T-helper 1 cell (primary cell): ENCODE measurements at places on chromosomes 7 and 10.

DNA sequence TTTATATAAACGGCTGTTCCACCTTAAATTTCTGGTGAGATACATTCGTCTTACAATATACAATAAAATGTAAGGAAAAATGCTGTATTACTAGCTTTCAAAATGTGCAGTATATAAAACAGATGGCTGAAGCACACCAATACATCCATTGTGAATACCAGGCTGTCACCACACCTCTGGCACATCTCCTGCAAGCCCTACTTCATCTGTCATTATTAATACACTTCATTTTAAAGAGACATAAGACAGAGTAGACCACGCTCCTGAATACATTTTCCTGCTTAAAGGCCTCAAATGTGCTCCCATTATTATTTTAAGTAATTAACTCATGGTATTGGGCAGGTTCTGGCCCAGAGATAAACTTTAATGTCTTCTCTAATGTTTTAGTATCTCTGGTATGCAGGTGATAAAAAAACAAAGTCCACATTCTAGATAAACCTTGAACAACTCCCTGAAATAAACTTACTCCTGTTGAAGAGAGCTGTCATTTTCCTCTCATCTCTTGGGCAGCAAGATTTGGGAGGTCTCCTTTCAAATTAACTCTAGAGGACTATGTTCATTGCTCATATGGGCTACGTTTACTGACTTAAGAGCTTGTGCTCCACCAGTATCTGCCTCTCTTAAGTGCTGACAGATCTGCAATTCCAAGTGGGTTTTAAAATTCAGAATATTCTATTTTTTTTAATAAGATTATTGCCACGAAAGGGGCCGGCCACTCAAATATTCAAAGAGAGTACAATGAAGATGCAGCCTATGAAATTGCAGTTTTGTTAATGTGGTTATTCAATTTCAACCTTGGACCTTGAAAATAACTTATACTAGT, 396.5 kb upstream of the SEMA3D start:
- DNase-seq, result no peak

- no peak for DNase-seq
Measured at GRCh38 chr7:92705831-92706230, 115.6 kb upstream of the FAM133B start.

GRCh38 chr7:70836279-70836678, 295.7 kb upstream of the GALNT17 start:
- DNase-seq, result no peak

GRCh38 chr7:149102666-149103065, 12.1 kb upstream of the ZNF786 start:
- no peak for DNase-seq

DNA sequence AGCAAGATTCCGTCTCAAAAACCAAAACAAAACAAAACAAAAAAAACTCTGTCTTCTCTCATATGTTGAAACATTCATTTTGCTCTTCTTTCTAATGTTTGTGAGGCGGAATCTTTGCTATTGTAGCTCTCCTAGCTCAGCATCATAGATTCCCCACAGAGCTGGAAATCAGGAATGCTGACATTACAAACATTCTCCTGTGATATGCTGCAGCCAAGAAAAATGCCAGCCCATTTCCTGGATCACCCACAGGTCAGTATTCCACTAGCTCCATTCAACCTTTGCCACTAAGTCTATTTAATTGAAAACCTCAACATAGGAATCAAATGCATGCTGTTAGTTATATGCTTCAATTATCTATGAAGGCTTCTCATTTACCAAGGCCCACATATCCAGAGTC, 186.3 kb downstream of the IPMK start:
- DNase-seq, result no peak

- no peak for DNase-seq
Measured at GRCh38 chr10:122733443-122733842, 33.8 kb upstream of the C10orf120 start.

- no peak for DNase-seq
Measured at GRCh38 chr7:117606132-117606531, 126.3 kb downstream of the CFTR start.

DNA sequence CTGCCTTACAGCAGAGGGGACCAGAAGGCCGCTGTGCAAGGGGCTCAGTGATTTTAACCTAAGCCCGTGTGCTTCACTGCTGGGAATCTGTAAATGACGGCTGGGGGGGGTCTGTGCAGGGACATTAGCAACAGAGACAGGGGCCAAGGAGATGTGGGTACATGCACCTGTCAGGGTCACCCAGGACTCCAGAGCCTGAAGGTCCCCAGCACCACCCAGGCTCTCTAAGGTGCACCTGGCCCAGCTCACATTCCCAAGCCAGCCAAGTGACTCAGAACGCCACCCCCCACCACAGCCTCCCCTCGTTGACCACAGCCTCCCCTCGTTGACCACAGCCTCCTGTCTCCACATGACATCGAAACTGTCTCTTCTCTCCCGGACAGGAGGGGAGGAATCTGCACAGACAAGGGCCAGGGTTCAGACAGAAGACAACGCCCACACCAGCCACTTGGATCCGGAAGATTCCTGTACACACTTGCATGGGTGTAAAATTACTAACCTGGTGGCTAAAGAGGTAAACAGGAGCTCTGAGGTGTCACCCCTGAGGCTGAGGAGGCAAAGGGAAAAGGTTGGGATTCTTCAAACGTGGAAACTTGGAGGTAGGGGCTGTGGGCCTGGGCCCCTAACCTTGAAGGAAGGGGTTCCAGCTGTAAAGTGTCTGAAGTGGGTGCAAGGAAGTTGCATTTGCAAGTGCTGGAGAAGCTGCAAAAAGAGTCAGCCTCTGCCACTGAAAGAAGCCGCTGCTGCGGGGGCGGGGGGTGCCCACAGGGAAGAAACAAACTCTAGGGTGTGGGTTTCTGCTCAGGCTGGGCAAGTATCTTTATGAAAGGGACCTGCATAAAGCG, 27.0 kb downstream of the CALML3 start:
- no peak for DNase-seq

DNA sequence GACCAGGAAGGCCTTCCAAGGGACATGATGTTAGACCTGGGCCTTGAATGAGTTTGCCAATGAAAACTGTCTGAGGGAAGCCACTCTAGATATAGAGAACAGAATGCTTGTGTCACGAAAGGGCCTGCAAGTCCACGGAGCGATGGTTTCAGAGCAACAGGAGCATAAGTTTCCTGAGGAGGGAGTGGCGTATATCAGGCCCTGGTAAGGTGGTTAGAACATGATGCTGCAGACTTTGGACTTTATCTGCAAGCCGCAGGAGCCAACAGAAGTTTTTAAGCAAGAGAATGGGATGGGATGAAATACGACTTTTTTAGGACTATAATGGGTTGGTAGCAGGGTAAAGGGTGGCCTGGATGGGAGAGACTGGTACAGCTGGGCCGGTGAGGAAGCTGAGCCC, 136.0 kb downstream of the FGFR2 start:
- no peak for DNase-seq

DNA sequence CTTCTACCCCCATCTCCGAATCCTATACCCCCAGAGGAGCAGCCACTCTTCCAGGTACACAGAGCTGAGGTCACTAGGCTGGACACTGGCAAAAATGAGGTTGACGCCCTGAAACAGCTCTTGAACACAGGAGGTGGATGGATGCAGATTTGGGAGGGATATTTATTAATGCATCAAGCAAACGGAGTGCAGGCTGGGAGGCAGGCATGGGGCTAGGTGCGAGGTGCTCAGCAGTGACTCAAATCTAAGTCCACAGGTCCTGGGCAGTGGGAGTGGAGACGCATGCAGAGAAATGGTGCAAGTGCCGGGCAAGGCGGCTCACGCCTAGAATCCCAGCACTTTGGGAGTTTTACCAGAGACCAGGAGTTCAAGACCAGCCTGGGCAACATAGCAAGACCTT, 11.0 kb downstream of the GUSB start:
- no peak for DNase-seq

- DNase-seq, result no peak
Measured at GRCh38 chr7:139782932-139783331, 5.1 kb upstream of the HIPK2 start.

- no peak for DNase-seq
Measured at GRCh38 chr10:86071145-86071544, 295.4 kb downstream of the GRID1 start.

DNA sequence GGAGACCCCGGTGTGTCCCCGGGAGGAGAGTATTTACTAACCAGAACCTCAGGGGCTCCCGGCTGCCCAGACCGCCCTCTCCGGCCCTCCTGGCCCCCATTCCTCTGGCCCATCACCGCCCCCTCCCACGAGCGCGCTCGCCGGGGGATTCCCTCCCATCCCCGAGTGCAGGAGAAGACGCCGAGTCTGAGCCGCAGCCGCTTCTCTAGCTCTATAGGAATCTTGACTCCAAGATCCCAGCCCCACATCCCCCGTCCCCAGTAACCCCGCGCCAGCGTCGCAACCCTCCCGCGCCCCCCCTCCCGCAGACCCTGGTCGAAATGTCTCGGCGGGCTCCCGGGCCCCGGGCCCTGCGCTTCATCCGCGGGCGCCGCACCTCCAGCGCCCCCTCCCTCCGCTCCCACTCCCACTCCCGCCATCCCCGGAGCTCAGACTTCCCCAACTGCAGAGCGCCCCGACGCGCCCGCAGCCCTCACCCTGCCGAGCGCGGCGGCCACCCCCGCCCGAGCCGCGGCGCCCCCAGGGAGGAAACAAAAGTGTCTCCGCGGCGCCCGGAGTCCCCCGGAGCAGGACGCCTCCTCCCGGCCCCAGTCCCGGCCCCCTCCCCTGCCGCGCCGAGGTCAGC, 541 bp downstream of the ELMO1 start:
- peak; percentile 37 for DNase-seq

DNA sequence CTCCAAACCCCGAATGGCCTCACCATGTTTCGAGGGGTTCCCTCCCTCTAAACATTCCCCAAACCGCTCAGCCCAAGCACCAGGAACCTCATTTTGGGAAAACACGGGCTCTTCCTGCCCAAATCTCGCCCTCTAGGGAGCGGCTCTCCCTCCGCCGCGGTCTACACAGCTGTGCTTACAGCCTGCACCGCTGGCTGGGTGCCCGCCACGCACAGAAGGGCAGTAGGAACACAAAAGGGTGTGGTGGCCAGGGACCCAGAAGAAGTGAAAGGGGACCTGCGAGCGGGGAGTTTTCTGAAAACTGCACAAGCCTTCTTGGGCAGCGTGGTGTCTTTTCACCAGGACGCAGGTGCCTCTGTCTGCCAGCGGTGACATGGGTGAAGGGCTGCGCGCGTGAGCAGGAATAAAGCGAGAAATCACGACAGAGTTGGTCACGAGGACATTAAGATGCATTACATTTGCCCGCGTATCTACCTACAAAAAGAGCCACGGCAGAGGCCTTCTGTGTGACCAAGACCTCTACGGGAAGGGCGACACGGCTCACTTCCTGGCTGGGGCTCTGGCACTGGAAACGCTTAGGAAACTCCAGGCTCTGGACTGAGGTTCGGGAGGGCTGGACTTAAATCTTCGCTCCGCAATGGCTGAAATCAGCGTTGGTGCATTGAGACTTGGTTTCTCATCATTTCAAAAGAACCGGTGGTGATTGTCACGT, 171.7 kb downstream of the LSM5 start:
- DNase-seq, result no peak

DNA sequence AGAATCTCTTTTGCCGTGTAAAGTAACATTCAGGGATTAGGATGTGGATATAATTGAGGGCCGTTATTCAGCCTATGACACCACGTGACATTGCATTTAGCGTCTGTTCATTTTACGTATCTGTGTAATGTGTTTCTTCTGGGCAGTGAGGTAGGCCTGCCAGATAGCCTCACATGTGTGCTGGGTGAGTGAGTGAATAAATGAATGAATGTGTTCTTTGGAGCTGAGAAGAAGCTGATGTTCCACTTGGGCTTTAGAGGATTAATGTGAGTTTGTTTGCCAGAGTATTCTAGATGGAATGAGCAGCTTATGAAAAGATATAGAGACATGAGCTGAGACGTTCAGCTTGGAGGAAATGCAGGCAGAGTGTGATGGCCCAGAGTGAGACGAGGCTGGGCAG, 55.0 kb downstream of the MINDY4 start:
- no peak for DNase-seq

GRCh38 chr7:128860158-128861073, 2.2 kb upstream of the ATP6V1F start:
- DNase-seq, result no peak

GRCh38 chr7:87337331-87337730, 8.1 kb upstream of the CROT start:
- no peak for DNase-seq

- no peak for DNase-seq
Measured at GRCh38 chr7:141954334-141954733, 7.6 kb upstream of the CLEC5A start.

DNA sequence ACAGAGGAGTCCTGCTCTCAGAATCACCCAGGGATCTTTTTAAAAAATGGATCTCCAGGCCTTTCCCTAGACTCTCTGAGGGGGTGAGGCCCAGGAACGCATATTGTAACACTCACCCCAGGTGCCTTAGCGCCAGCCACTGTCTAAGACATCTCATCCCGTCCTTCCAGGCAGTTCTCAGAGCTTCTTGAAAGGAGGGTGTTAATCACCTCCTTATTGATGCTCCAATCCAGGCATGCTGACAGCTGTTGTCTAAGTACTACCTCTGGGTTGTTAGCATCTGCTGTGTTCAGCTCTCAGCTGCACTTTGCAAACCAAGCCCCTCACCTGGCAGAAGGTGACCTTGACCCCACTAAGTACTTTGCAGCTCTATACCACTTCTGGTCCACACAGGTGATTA, 36.0 kb downstream of the KIAA1549 start:
- no peak for DNase-seq

DNA sequence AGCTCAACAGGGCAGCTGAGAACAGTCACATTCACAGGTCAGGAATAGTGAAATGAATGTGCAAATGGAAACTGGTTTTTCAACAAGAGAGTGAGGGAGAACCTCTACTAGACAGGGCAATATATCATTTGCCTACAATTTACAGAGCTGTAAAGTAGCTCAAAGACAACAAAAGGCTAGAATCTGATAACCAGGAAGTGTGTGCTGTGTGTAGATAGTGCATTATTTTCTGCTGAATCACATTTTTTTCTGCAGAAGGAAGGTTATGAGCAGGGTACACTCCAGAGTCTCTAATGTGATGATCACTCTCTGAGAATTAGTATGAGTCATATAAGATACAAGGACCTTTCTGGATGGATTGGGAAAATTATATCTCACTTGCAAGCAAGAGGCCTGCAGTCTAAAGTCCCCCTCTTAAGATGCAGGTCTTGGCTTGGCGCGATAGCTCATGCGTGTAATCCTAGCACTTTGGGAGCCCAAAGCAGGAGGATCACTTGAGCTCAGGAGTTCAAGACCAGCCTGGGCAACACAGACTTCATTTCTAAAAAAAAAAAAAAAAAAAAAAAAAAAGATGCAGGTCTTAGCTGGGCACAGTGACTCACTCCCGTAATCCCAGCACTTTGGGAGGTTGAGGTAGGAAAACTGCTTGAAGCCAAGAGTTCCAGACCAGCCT, 59.9 kb upstream of the COBL start:
- no peak for DNase-seq

DNA sequence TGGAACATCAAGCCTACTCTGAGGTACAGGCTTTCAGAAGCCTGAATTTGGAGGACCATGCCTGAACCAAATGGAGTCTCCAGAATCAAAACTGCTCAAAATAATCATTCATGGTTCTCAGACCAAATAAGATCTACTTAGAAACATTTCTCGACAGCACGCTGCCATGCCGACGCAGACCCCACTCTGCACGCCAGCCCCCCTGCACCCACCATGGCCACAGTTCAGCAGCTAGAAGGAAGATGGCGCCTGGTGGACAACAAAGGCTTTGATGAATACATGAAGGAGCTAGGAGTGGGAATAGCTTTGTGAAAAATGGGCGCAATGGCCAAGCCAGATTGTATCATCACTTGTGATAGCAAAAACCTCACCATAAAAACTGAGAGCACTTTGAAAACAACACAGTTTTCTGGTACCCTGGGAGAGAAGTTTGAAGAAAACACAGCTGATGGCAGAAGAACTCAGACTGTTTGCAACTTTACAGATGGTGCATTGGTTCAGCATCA, 6.6 kb upstream of the KMT2C start:
- DNase-seq, result no peak
